ENCODE measurements at places on chromosomes 16 and 17.

DNA sequence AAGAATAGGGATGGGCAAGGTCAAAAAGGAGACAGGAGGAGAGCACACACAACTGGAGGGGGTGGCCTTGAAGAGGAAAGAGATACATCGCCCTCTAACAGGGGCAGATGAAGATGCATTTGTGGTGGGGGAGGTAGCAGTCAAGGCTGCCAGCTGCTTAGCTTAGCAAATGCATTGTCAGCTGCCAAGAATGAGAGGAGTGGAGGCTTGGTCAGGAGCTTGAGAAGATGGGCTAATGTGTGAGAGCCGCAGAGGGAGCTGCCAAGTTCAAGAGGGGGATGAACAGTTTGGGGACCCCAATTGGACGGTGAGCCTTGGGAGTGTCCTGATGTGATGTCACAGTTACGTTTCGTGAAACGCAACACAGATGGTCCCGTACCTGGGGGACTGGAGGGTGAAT lies 28.9 kb upstream of the GNA13 start:
- no peak for DNase-seq

- DNase-seq, result no peak
Measured at GRCh38 chr17:68197091-68197996, 50.5 kb upstream of the AMZ2 start.

DNA sequence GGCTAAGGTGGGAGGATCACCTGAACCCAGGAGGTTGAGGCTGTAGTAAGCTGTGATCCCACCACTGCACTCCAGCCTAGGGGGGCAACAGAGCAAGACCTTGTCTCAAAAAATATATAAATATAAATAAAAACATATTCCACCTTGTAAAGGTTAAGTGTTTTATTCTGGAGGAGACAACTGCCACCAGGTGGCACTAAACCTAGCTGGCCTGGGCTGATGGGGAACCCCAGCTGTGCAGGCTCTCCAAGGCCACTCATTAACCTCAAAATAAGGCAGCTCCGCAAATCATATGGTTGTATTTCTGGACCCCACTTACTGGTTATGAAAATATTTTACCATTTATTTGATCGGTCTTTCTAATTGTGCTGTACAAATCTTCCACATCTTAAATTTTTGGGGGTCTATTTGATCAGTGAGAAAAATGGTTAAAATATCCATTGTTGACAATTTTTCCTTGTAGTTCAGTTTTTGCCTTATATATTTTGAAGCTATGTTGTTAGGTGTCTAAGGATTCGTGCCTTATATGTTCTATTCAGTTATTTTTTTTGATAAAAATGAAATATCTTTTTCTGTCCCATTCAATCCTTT lies 8.5 kb upstream of the ICAM2 start:
- DNase-seq, result peak; percentile 32

- no peak for DNase-seq
Measured at GRCh38 chr16:87740909-87741424, 24.8 kb downstream of the KLHDC4 start.

GRCh38 chr17:63530557-63531021 lies 7.4 kb downstream of the KCNH6 start:
- DNase-seq, result no peak

GRCh38 chr17:66322764-66323163 lies 20.4 kb downstream of the PRKCA start:
- DNase-seq, result peak; percentile 40

GRCh38 chr16:1580256-1580655 lies 31.6 kb downstream of the IFT140 start:
- DNase-seq, result no peak

DNA sequence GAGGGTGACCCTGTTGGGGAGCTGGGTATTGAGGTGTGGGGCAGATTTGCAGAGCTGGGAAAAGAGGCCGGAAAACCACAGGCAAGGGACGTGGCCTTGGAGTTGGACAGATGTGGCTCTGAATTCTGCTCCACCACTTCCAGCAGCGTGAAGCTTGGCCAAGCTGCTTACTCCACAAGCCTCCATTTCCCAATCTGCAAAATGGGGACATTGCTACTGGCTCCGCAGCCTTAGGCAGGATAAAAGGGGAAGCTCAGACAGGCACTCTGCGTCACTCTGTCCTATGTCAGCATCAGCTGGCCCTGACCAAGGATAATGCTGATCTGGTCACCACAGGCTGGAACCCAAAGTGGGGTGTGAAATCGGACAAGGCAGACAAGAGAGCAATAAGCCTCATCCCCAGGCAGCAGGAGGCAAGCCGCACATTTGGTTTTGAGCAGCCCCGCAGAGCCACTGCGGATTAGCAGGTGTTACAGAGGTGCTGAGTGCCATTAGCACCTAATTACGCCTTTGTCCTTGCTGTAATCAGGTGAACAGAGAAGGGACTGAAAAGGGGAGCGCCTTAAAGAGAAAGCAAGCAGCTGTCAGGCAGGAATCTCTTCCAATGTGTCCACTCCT lies 54.8 kb downstream of the SDK2 start:
- DNase-seq, result no peak

GRCh38 chr17:17736205-17737183 lies 55.2 kb downstream of the RAI1 start:
- DNase-seq, result peak; percentile 31

- DNase-seq, result no peak
Measured at GRCh38 chr17:60846175-60846574, 168.5 kb downstream of the BCAS3 start.

DNA sequence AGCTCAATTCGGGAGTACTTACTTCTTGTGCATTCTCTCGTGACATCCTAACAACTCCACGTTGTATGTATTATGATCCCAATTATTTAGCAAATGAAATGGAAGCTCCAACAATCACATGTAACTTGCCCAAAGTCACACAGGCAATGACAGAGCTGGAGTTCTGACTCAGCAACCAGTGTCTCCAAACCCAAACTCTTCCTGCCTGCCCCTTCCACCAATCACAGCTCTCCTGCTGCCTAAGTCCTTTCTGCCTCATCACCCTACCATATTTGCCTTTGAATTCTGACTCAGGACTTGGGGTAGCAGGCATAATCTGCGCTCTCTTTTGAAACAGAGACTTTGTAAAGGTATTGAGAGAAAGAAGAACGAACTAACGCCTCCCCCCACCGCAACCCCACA lies 245.2 kb upstream of the MAF start:
- DNase-seq, result no peak

DNA sequence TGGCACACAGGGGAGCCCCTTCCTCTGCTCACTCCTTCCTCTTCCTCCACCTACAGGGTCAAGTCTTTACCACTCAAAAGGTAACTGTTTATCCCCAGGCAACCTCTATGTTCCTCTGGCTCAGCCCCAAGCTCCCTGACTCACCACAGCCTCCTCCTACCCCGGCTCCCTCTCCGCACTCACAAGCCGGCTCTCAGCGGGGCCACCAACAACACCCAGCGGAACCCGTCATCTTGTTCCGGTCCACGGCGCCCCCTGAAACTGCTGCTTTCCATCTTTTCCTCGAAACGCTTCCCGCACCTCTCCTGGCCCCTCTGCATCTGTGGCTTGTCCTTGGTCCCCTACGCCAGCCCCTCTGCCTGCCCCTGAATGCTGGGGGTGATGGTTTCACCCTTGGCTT lies 58.4 kb downstream of the NXN start:
- DNase-seq, result peak; percentile 37

GRCh38 chr17:12839042-12839441 lies 49.7 kb downstream of the ARHGAP44 start:
- no peak for DNase-seq

GRCh38 chr16:71339236-71340171 lies 19.0 kb upstream of the CALB2 start:
- no peak for DNase-seq

GRCh38 chr17:21170809-21171208 lies 43.2 kb downstream of the TMEM11 start:
- no peak for DNase-seq

- DNase-seq, result no peak
Measured at GRCh38 chr16:75181630-75182029, 25.3 kb downstream of the CTRB2 start.

- no peak for DNase-seq
Measured at GRCh38 chr17:2042390-2042847, 597 bp downstream of the OVCA2 start.

- no peak for DNase-seq
Measured at GRCh38 chr17:68820825-68821481, 134.2 kb downstream of the ABCA8 start.

Data from NCI-H226 (cell line).